ENCODE measurements at places on chromosomes 13 and 19. TPM values are rescaled to one million over a fixed set of nuclear protein-coding genes. Genes with fewer than 3 reads are reported as not detected.

Gene DNAAF3
- total RNA-seq: not detected

DNA sequence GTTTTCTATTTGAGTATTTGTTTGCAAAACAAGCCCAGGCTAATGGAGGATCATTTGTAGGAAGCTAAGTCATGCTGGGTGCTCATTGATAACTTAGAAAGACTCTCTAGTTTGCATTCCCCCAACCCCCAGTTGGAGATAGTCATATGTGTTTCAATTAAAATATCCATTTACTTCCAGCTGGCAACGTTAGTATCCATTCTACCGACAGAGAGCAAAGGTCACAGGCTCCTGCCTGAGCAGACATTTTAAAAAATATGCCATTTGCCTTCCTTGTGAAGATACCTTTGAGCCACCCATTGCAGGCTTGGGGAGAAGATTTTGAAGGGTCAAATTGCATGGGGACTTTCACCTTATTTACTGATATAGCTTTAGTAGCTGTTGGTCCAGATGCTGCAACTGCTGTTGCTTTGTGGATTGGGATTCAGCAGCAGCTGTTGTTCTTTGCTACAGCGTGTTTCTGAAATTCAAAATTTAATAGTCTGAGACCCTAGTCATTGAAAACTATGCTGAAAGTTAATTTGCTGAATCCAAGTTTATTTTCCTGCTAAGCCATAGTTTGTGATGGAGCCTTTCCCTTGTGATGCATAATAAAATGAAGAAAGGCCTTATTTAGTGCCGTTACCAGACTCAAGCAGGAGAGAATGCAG lies 335.1 kb downstream of the GPC6 start:
- no peaks in the 10 kb centered on the region for H3K36me3 ChIP-seq
- H3K27ac ChIP-seq: no peak overlapping the region
- DNase-seq: no peak
- no peaks in the 10 kb centered on the region for H3K4me1 ChIP-seq
- no peak overlapping the region for H3K4me3 ChIP-seq

GRCh38 chr13:98890925-98891324 lies 86.9 kb downstream of the DOCK9 start:
- no peak for DNase-seq
- H3K36me3 ChIP-seq: peaks cover 15% of the 10 kb centered on the region
- H3K4me3 ChIP-seq: no peak overlapping the region
- no peaks in the 10 kb centered on the region for H3K27me3 ChIP-seq
- peaks cover 6% of the 10 kb centered on the region for H3K4me1 ChIP-seq

Gene ZNF534
- total RNA-seq: not detected

- no peaks in the 10 kb centered on the region for H3K4me1 ChIP-seq
- H3K36me3 ChIP-seq: no peaks in the 10 kb centered on the region
- peak overlapping the region; percentile 50 for H3K4me3 ChIP-seq
Measured at GRCh38 chr13:32969516-32969941, 46.7 kb upstream of the KL start.

DNA sequence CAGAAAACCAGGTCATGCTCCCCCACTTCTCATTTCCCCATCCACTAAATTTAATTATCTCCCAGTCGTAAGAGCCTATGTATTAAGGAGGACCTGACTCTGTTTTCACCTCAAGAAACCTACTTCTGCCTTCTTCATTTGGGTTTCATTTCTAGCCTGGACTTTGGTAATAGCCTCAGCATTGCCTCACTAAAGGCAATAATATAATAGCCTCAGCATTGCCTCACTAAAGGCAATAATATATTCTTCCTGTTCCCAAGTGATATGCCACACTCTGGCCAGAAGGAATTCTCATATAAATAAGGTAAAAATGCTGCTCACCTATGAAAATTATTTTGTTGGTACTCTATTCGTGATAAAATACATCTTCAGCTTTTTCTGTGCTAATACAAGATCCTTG lies 993.9 kb downstream of the EFNB2 start:
- H3K36me3 ChIP-seq: no peaks in the 10 kb centered on the region
- H3K4me1 ChIP-seq: no peaks in the 10 kb centered on the region
- DNase-seq: no peak
- no peak overlapping the region for H3K4me3 ChIP-seq

- H3K4me1 ChIP-seq: no peaks in the 10 kb centered on the region
- no peak overlapping the region for H3K27ac ChIP-seq
- DNase-seq: no peak
- no peak overlapping the region for H3K4me3 ChIP-seq
- no peaks in the 10 kb centered on the region for H3K27me3 ChIP-seq
Measured at GRCh38 chr13:104355041-104355670, 1288.9 kb upstream of the SLC10A2 start.

Data from psoas muscle (tissue), 8 donors.